C1 segment of cervical spinal cord (tissue), 14 donors: ENCODE measurements at places on chromosomes 11 and 22.

GRCh38 chr22:30315962-30316576, 10.7 kb downstream of the TBC1D10A start:
- DNase-seq, result no peak

DNA sequence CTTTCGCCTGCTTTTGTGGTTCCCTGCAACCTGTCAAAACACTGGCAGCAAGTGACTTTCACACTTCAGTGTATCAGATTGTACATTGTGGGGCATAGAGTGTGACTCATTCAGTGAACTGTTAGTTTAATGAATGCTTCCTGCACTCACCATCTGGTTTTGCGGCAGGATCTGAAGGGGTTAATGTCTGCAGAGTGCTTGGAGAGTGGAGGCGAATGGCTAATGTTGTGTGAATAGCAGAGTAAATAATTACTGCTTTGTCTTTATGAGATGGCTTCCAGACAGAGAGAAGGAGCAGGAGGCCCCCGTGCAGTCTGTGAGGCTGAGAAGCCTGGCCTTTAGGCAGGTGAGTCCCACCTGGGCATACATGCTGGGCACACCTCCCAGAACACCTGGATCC, 454.3 kb upstream of the KIRREL3 start:
- no peak for DNase-seq

DNA sequence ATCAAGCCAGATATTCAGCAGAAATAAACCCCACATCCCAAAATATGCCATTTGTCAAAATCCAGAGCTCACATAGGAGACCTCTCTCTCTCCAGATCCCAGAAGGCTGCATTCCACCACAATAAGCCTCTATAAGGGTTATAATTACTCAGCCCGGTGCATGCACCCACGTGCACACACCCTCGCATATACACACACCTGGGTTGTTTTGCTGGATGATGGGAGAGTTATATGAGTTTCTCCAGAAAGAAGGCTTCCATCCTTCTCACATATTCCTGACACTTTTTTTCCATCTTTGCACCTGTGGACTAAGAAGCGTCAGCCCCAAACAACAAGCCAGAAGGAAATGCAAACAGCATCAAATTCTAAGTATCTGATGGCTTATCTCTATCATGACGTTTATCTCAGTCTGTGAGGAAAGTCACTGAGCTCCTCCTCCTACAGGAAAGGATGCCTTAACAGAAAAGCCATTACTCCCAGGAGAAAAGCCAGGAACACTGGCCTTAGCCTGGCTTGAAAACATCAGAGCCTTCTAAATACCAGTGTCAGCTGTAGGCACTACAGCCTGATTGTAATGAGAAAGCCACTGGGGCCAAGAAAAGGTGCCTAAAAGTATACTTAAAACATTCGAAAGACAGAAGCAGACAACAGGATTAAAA, 253.2 kb downstream of the LARGE1 start:
- DNase-seq, result no peak

GRCh38 chr11:60872961-60873524, 5.7 kb downstream of the ZP1 start:
- DNase-seq, result no peak

DNA sequence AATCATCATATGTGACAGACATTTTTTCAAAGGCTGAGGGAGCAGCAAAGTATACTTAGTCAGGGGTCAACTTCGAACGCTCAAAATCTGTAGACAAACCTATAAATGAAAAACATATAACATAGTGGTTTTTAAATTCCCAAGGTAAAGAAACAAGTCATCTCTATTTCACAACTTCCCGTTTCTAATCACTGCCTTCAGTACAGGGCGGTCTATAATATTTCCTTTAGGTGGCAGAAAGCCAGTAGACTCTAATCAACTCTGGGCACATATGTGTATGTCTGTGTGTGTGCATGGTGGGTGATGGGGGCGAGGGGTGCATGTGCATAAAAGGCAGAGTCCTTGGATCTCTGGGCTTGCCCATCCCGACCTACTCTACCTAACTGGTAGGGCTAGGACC, 55.0 kb upstream of the ARFGAP3 start:
- no peak for DNase-seq

GRCh38 chr11:90288212-90288821, 65.5 kb upstream of the CHORDC1 start:
- no peak for DNase-seq

GRCh38 chr22:42433754-42434682, 1.8 kb upstream of the NFAM1 start:
- no peak for DNase-seq

DNA sequence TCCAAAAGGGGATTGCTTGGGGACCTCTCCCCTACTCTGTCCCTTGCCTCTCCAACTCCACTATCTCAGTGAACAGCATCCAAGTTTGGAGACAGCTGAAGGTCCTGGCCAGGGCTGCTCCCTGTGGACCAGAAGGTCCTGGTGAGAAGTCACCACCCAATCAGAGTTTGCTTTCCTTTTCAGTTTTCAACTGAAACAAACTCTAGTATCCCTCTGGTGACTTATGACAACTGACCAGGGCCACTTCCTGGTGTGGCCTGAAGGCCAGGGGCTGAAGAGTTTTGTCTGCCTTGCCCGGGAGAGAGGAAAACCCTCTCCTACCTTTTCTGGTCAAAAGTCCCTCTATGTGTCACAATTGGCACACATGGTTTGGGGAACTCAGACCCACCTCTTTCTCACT, 5.1 kb downstream of the JAML start:
- no peak for DNase-seq

DNA sequence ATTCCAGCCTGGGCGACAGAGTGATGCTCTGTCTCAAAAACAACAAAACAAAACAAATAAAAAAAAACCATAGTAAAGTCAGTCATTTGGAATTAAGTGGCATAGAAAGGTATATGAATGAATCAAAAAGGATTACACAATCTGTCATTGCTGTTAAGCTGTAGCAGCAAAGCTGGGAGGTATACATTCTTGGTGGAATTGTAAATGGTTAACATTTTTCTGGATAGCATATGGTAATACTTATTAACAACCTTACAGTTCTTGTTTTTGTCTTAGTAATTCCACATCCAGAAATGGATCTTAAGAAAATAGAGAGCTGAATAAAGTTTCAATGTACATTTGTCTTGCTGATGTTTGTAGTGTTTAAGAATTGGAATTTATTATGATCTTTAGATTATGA, 30.0 kb downstream of the DDX10 start:
- DNase-seq, result no peak

DNA sequence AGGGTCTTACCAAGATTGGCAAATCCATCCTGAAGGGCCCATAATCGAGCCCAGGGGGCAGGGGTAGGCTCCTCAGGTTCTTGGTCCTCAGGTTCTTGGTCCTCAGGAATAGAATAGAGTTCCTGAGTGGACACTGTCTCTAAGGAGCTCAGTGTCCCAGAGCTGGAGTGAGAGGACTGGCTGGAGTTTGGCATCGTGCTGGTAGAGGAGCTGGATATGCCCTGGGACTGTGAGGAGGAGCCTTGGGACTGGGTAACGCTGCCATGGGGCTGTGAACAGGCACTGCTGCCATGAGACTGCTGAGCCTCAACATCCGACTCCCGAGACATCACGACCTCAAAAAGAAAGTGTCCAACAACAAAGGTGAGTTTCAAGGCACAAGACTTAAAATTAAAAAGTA, 7.2 kb downstream of the CHEK2 start:
- DNase-seq, result no peak

GRCh38 chr11:17154409-17155159, 53.2 kb downstream of the PIK3C2A start:
- no peak for DNase-seq

DNA sequence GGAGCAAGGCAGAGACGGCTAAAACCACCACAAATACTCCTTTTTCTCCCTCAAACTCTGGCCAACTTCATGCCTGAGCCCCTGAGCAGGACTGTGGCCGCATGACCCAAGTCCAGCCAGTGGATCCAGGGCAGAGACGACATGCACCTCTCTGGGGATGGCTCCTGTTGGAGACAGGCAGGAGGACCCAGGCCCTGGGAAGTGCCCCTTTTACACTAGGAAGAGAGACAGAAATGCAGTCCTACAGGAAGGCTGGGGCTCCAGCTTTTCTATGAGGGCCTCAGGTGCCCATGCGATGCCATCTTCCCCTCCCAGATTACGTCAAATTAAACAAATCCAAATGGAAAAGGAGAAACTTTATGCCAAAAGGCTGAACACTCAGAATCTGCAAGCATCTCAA, 498.0 kb downstream of the BRD1 start:
- no peak for DNase-seq

GRCh38 chr11:122308226-122308625, 192.2 kb upstream of the BLID start:
- no peak for DNase-seq

- no peak for DNase-seq
These were observed 97.3 kb downstream of the C11orf87 start for GRCh38 chr11:109519253-109519652.

DNA sequence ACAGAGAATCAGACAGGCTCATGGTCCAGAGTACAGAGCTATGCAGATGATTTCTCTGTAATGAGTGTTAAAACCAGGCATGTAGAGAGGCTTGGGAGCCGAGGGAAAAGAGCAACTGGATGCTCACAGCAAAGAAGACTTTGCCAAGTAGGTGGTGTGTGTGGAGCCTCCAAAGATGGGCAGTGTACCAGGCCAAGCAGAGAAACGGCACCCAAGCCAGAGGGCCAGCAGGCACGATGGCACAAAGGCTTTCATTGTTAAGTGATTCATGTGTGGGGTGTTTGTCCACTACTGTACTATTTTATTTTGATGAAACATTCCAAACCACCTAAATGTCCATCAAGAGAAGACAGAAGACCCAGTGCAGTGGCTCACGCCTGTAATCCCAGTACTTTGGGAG, 11.1 kb downstream of the RANGAP1 start:
- peak; percentile 36 for DNase-seq

- DNase-seq, result no peak
These were observed 27.5 kb downstream of the MAML2 start for GRCh38 chr11:96315476-96315875.

- no peak for DNase-seq
These were observed 35.3 kb downstream of the KREMEN1 start for GRCh38 chr22:29108137-29108536.

GRCh38 chr11:67538306-67538705, 15.1 kb upstream of the CABP2 start:
- DNase-seq, result no peak

DNA sequence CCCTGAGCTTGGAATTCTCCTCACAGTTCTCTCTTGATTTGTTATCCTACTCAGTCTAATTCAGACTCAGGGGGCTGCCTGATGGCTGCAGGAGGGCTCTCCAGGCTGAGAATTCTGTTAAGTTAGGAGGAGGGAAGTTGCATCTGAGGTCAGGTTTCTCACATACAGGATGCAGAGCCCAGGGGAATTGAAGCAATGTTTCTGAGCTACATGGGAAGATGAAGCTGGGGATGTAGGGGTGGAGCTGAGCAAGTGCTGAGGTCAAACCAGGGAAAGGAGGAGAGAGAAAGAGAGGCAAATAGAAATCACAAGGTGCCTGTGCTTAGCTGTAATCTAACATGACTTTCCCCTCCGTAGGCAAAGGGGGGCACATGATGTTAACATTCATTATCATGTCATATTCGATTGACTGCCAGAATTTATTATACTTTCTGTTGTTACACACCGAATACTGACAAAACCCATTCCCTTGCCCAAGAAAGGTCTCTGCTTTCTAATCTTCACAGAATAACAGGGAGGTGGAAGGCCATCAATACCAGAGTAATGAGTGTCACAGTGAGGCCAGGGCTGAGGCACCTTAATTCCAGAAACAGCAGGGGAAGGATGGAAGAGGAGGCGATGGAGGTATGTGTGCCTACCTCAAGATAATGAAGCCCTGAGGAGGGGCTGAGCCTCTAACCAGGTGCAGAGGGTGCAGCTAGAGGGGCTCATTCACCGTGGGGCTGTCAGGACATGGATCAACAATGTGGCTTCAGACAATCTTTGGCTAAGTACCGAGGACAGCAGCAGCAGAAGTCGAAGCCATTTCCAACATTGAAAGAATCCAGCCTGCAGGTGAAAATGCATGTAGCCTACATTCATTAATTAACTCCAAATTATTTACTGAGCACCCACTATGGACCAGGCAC, 205.4 kb upstream of the SNX19 start:
- DNase-seq, result no peak

GRCh38 chr11:30821438-30821965, 235.3 kb upstream of the MPPED2 start:
- DNase-seq, result no peak

DNA sequence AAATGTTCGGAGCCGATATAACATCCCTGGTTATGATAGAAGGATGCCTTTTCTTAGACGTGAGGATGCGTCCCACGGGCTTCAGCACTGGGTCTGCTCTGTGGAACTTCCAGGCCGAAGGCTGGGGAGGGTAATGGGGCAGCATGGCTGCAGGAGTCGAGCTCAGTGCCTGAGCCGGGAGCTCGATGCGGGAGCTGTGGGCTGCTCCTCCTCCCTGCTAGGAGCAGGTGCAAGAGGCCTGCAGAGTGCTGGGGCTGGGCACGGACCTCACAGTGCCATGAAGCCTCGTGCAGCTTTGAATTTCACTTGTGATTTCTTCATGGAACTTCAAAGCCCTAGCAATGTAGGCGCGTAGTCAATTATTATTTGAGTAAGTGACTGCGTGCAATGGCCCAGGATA, 6.0 kb downstream of the TUBA8 start:
- no peak for DNase-seq

- DNase-seq, result no peak
These were observed 31.4 kb downstream of the POU2AF1 start for GRCh38 chr11:111347723-111348115.

GRCh38 chr11:69278091-69278867, 15.7 kb upstream of the MYEOV start:
- DNase-seq, result no peak

GRCh38 chr11:56852131-56852530, 103.6 kb upstream of the OR9G4 start:
- no peak for DNase-seq

DNA sequence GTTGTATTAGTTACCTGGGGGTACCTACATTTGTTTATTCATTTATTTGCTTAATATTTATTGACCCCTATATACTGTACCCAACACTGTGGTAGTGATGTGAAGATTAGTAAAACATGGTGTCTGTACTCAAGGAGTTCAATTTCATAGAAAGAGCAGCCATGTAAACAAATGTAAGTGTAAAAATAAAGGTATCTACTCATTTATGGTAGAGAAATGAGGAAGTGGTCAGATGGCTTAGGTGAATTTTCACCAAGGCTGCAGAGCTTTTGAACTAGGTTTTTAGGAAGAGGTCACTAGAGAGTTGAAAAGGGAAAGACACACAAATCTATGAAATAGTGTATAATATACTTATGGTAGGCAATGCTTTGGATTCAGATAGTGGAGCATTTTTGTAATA, 11.1 kb downstream of the CTR9 start:
- DNase-seq, result no peak

- no peak for DNase-seq
These were observed at the start of gene MMP3 for GRCh38 chr11:102843489-102843888. Gene MMP3, minus strand, starts transcription at chr11:102843609. Its CDS starts 63 bp downstream, at chr11:102843546.

GRCh38 chr11:26326793-26327400, 5.0 kb upstream of the ANO3 start:
- no peak for DNase-seq

GRCh38 chr11:115201111-115201792, 303.0 kb downstream of the CADM1 start:
- DNase-seq, result no peak
